Stimulated activated CD4-positive, alpha-beta T cell treated with anti-CD3 and anti-CD28 coated beads, Interleukin-15, amount 100 ng/mL, for 48 hours (primary cell): ENCODE measurements at places on chromosomes 13 and 19.

DNA sequence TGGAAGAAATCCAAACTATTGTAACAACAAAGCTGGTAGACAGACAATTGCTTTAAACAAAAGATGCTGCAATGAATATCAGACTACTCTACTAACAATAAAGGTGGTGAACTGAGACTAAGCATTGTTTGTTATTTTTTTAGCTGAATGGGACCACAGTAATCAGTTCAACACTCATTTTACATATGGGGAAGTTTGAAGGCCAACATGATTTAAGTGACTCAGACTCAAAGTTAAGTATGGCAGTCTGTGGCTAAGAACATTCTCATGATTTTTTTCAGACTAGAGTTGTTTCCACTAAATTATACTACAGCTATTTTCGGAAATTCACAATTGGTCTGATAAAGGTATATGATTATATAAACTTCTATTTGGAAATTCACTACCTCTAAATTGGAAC, 10.4 kb downstream of the EXOSC8 start:
- DNase-seq: no peak

DNA sequence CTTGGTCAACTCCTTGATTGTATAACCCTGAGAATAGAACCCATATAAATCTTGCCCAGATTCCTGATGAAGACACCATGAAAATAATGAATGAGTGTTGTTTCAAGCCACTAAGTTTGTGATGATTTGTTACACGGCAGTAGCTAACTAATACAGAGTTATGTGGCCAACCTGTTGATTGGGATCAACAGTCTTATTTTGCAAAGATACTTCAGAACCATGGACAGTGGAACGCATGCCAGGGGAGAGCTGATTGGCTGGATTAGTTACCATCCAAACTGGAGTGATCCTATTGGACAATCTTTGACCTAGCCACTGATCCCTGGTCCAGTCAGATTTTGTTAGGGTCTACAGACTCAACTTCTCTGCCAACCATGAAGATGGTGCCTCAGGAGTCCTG, 26.6 kb downstream of the CD70 start:
- DNase-seq: no peak

- no peak for DNase-seq
Measured at GRCh38 chr13:93183302-93183701, 43.3 kb upstream of the GPC6 start.

DNA sequence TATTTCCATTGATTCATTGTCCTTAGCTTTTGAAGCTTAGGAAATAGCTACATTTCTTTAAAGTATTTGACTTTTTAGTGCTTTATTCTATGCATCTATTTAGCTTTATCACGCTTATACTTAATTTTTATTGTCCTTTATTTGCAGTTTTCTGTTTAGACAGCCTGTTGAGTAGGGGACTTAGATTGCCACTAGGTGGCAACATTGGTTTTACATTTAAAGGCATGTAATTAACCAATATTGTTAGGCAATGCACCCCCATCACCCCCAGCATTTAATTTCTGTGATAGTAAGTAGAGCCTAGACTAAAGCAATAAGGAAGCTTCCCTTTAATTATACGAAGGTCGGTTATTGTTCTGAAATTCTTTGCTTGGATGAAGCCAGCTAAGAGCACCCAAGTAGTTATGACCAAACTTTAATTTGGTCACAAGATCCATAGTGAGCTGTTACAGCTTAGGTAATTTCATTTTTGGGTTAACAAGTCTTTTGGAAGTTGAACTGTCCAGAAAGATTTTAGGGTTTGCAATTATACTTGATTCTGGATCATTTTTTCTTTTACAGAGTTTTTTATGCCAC, 36.5 kb downstream of the B3GLCT start:
- no peak for DNase-seq

DNA sequence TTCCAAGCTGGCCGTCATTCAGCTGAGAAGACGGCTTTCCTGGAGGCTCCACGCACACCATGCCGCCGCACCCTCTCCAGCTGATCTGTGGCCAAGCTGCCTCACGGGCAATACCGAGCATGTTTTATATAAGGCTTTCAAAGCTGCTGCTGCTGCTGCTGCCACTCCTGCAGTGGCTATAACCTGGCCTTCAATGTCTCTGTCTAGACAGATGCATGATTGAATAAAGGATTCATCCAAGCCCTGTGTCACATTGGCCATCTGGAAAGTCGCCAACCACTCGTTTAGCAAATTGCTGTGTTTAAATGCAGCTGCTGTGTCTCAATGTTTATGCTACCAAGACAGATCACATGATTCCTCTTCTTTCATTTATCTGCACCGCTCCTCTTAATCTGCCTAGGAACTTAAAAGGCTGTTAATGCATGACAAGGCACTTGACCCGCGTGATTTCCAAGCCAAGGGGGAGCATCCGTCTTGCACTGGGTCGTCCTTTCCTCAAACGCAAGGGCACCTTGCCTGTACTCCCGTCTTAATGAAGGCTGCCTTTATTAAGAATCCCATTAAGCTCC, 114.3 kb downstream of the TEX26 start:
- DNase-seq: no peak

GRCh38 chr19:29666578-29667386, 1.5 kb downstream of the PLEKHF1 start:
- DNase-seq: no peak

- DNase-seq: no peak
Measured at GRCh38 chr19:50203281-50204080, at the start of gene MYH14. Gene MYH14 (plus strand): TSS chr19:50203622. CDS start chr19:50210366, 6,744 bp downstream.

GRCh38 chr19:44726465-44726864, 22.0 kb upstream of the BCL3 start:
- DNase-seq: no peak

DNA sequence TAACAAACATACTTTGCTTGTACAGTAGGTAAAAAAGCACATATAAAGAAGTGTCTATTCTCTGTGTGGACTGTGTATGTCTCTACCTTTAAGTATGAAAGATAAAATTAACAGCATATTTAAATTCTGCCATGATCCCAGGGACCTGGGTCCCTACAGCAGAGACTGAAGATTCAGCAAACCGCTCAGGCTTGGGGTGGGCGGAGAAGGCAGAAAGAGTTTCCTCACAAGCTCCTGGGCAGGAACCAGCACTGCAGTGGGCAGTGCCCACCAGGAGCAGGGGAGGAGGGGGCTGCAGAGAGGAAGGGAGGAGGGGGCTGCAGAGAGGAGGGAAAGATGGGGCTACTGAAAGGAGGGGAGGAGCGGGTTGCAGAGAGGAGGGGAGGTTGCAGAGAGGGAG, 44.6 kb upstream of the GRTP1 start:
- no peak for DNase-seq

GRCh38 chr13:88063741-88064140, 392.6 kb downstream of the SLITRK5 start:
- no peak for DNase-seq

GRCh38 chr19:50505856-50506611, 5.0 kb downstream of the JOSD2 start:
- DNase-seq: no peak

- DNase-seq: no peak
Measured at GRCh38 chr13:29957320-29957719, 106.9 kb upstream of the UBL3 start.

DNA sequence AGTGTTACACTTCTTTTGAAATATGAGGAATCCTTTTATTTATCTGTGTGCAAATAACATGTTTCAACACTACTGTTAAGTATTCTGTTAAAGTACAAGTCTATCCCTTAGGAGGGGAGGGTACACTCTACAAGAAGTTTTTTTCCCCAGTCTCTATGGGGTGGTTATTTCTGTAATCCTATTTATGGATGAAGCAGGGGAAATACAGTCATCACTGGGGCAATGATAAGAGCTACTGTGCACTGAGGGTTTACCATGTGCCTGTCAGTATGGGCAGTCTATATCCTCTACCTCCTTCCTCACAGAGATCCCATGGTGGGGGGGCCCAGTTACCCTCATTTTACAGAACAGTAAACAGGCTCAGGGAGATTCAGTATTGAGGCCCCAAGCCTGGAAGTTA, 16.6 kb upstream of the TRIM13 start:
- no peak for DNase-seq

- no peak for DNase-seq
Measured at GRCh38 chr13:68174893-68175292, 944.8 kb upstream of the PCDH9 start.
